Upper lobe of left lung (tissue), 6 donors: ENCODE measurements at places on chromosomes 13 and 19.

DNA sequence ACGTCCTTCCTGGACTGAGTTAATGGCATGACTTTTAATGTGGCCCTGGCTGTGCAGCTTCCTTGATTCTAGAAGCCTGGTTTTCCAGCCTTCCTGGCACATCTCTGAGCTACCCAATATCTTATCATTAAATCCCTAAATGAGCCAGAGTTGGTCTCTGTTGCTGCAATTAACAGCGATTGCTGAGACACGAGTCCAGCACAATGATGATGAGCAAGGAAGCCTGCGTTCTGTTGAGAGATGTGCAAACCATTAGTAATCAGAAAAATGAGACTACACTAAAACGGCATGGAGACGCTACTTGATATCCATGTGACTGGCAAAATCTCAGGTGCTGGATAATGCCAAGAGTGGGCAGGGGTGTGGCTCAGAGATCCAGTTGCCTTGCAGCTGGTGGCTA lies 26.2 kb downstream of the GPR42 start:
- no peak for DNase-seq

- no peak for DNase-seq
Measured at GRCh38 chr13:113901642-113902041, 37.8 kb upstream of the GAS6 start.

- no peak for DNase-seq
Measured at GRCh38 chr19:40754611-40755247, 3.7 kb downstream of the SNRPA start.

GRCh38 chr19:39448271-39448670 lies 2.9 kb downstream of the SUPT5H start:
- no peak for DNase-seq

GRCh38 chr19:45218426-45218825 lies 26.8 kb downstream of the EXOC3L2 start:
- DNase-seq, result no peak

DNA sequence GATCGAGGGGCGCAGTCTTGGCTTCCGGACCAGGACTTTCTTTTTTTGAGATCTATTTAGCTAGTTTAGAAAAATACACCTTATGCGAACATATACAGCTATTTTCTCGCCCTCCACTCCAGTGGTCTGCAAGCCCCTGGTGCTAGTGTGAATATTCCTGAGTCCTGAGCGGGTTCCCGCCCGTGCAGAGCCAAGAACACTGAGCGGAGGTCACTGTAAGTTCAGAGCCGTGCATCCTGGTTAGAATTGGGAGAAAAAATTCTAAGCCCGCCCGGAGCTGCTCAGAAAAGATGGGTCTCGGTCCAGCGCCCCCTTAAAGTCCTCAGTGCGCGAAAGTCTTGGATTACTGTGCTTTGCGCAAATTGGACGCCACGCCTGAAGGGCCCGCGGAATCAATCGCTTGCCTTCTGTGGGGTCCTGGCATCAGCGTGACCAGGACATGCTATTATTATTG lies 117.7 kb downstream of the KCNRG start:
- no peak for DNase-seq

DNA sequence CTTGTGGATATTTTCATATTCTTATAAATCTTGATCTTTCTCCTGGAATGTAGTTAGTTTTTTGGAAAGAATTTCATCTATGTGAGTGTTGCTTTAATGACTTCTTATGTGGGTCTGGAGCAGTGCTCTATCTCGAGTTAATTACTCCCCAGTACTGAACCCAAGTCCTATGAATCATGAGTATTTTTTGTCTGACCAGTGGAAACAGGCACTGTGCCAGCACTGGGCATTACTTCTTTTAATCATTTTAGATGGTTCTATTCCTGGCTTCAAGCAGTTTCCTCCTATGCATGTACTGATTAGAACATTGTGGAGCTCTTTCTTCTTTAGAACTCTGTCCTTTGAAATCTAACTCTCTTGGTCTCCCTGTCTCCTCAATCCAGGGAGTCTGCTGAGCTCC lies 466.3 kb downstream of the PCDH17 start:
- no peak for DNase-seq

- DNase-seq, result no peak
Measured at GRCh38 chr13:113367771-113368170, 3.8 kb upstream of the GRTP1 start.

DNA sequence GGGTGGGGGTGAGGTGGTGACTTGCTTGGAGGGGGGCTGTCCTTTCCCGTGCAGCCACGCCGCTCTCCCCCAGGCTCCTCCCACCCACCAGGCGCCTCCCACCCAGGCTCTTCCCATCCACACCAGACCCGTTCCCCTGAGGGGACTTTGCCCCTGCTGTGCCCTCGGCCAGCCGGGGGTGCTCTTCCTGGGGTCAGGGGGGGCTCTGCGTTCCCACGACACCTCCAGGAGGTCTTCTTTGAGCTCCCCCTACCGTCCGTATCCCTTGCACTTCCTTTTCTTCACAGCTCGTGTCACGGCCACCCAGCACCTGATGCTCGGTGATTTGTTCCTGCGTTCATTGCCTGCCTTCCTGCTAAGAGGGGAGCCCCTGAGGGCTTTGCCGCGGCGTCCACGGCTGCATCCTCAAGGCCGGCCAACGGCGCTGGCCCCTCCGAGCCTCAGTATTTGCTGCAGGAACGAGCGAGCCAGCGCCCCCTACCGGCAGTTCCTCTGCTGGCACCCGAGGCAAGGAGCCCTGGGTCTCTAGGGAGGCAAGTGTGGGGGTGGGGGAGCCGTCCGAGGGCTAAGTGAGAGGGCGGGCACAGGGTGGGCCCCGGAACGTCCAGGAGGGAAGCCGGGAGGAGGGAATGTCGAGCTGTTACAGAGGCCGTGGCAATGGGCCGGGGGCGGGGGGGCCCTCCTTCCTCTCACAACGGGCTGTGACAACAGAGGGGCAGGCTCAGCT lies 11.8 kb downstream of the LRRC4B start:
- DNase-seq, result peak; percentile 65

GRCh38 chr19:27741236-27741635 lies 1471.7 kb downstream of the UQCRFS1 start:
- no peak for DNase-seq

- peak; percentile 67 for DNase-seq
Measured at GRCh38 chr13:24764276-24764630, 284 bp downstream of the RNF17 start.

GRCh38 chr13:44236801-44237207 lies 136.8 kb upstream of the SERP2 start:
- DNase-seq, result no peak

DNA sequence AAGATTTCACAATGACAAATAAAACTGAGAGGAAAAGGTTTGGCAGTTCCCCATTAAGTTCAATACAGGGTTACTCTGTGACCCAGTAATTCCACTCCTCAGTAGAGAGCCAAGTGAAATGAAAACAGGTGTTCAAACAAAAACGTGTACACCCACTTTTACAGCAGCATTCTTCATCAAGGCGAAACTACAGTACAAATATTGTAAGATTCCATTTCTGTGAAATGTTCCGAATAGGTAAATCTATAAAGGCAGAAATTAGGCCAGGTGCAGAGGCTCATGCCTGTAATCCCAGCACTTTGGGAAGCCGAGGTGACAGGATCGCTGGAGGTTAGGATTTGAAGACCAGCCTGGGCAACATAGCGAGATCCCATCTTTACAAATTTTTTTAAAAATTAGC lies 8.9 kb upstream of the GDF15 start:
- no peak for DNase-seq

DNA sequence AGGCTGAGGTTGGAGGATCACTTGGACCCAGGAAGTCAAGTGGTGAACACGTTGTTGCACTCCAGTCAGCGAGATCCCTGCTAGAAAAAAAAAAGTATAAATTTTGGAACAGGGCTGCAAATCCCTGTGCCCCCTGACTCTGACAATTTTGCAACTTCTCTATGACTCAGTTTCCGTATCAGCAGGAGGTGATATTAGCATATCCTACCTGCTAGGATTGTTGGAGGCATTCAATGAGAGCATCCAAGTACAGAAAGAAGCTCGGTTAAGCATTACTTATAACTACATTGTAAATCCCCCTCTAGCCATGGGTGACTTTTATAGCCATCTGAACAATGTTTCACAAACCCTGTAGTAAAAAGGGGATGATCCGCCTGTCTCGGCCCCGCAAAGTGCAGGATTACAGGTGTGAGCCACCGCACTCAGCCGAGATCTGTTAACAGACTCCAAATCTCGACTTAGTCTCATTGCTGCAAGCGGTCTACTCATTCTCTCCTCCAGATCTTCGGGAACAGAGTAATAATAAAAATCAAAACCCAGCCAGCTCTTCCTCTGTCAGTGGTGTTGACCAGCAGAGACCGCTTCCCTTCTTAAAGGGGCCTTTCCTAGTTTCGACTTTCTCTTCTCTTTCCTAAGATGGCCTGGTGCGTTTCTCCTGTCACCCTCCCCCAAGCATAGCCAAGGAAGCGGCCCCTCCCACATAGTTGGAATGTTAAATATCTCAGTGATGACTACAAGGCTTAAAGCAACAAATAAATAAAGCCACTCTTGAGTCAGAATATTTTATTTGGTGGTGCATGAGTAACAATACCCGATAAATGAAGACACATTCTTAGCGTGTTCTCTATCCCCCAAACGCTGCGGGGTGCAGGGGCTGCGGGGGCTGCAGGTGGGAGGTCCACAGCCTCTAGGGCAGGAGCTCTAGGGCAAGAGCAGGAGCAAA lies 10.3 kb upstream of the BICRA start:
- peak; percentile 54 for DNase-seq

GRCh38 chr19:52234406-52234805 lies 35.0 kb upstream of the ZNF766 start:
- DNase-seq, result no peak

DNA sequence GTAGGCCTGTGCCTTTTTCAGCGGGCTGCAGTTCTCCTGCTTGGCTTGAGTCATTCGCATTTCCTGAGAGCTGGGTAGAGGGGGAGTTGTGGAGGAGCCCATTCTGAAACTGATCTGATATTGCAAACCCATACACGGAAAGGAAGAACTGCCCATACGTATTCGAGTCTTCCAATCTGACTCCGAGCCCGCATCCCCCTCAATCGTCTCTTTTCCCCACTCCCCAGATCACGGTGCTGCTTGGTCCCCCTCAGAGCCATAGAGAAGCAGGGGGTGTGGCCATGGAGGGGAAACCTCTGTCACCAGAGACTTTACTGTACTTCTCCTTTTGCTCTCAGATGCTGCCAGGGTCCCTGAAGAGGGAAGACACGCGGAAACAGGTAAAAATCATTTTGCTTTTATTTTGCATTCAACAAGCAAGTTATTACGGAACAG lies at the start of gene CD22:
CD22 (plus strand) TSS at position 337 of the 435 bp plus-strand sequence. CDS start 2,854 bp downstream, outside the sequence.
- no peak for DNase-seq

- no peak for DNase-seq
Measured at GRCh38 chr13:30863231-30863630, 42.8 kb upstream of the MEDAG start.

DNA sequence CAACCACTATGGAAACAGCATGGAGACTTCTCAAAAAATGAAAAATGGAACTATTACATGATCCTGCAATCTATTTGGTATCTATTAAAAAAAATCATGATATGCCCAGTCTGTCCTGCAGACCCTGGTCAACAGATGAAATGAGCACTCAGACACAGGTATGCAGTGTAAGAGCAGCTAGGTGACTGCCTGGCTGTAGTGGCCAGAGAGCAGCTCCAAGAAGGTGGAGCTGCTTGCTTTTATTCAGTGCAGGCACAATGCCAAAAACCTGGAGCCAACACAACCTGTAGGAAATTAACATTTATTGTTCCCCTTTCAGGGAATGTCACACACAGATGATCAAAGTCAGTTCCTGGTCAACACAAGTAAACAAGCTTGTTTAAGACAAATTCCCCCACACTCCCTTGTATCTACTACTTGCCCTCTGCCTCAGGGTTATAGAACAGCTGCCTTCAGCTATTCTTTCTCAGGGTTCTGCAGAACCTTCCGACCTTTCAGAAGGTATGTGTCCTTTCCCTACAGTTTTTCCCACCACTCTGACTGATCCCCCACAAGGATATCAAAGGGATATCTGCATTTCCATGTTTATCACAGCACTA lies 933.7 kb upstream of the SLITRK5 start:
- no peak for DNase-seq

GRCh38 chr13:103403148-103403740 lies 337.0 kb upstream of the SLC10A2 start:
- DNase-seq, result no peak

GRCh38 chr19:14412324-14412995 lies 6.7 kb downstream of the DDX39A start:
- no peak for DNase-seq

- DNase-seq, result no peak
Measured at GRCh38 chr19:33254245-33254824, 28.7 kb upstream of the SLC7A10 start.

GRCh38 chr13:105442949-105443699 lies 1092.3 kb downstream of the EFNB2 start:
- DNase-seq, result no peak

DNA sequence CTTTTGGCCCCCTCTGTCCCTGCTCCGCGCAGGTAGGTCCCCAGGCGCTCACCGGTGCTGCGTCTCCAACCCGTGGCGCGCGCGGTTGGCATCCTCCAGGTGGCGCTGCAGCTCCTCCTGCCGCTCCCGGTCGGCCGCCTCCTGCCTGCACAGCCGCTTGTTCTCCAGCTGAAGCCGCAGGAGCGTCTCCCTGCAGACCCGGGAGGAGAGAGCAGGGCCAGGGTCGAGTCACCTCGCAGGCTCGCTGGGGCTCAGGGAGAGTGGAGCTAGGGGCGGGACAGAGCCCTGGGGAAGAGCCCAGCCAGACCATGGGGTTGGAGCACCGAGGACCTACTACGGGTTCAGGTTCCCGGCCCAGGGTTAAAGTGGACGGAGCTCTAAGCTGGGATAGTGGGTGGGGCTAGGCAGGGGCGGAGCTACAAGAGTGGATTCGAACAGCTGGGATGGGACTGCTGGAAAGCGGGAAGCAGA lies 9.3 kb downstream of the HOOK2 start:
- DNase-seq, result peak; percentile 92

- DNase-seq, result no peak
Measured at GRCh38 chr13:47350334-47351124, 453.7 kb upstream of the HTR2A start.

- DNase-seq, result no peak
Measured at GRCh38 chr19:30214651-30215051, 157.5 kb upstream of the ZNF536 start.

DNA sequence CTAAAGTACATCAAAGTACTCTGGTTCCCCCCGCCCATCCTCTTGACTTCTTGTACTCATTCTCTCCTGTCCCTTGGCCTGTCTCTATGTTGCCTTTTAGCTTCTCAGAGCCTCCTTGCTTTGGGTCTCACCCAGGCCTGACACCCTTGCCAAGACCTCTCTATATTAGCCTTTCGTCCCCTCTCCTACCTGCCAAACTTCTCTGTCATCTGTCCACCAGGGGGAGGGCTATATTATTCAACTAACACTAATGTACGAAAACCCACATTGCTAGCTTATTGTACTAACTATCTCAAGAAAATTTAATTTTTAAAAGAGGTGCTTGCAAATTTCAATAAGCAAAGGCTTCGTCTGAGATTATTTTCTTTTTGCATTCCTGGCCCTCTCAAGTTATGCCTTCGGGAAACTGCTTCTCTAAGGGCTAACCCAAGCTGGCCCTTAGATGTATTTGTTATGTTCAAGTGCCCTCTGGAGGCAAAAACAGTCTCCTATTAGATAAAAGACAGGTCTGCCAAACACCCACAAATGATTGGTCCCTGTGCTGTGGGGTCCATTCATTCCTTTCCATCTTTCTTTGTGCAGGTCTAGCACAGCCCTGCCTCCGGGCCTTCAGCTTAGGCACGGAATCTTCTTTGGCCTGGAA lies 6.3 kb upstream of the MRPS31 start:
- no peak for DNase-seq
